ENCODE measurements at places on chromosomes 4 and X.
A peak's percentile ranks its signal among the peaks of the same experiment; 100 is the strongest.

GRCh38 chr4:138576684-138577083 lies 334.5 kb upstream of the SLC7A11 start:
- peak; percentile 75 for DNase-seq

- DNase-seq, result peak; percentile 3
Measured at GRCh38 chr4:185017964-185018772, at the start of gene HELT. TSS of gene HELT (plus strand) at chr4:185018490. CDS start at chr4:185018929, 439 bp downstream.

GRCh38 chr4:95428291-95429070 lies 120.3 kb downstream of the UNC5C start:
- DNase-seq, result no peak

- no peak for DNase-seq
Measured at GRCh38 chrX:1190596-1191145, 21.8 kb downstream of the CRLF2 start.

DNA sequence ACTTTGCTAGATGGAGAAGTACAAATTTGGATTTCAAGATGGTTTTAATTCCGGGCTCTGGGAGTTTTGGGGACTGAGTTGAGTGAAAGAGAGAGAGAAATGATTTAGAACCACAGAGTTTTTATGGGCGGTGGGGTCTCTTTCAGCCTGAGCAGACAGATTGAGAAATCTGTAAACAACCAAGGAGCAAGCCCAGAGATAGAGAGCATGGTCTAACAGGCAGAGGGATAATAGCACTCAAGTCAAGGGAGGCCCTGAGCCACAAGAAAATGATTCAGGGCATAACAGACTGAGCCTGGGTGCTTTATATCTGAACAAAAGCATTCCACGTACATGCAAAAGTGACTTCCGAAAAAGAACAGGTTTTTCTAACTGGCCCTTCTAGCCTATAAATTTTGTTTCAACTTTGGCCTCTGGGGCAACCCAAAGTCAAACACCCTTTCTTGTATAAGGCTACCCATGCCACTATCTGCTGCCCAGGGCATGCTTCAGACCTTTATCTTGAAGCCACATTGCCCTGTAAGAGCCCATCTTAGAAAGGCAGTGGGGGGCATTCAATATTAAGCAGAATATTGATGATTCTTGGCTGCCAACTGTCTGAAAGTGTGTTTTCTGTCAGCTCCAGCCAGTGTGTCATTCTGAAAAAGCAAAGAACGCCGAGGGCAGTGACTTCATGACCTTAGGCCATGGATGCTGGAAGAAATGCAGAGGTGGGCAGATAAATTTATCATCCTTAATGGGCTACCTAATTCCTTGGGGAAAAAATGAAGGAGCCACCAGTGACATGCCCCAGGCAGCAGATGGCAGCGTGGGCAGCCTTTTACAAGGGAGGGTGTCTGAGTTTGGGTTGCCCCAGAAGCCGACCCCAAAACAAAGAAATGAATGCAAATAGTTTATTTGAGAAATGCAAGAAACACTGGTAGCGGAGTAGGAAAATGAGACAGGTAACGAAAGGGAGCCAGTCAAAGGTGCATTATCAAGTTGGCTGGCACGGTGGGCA lies 637.6 kb downstream of the MID1IP1 start:
- DNase-seq, result no peak

- DNase-seq, result peak; percentile 67
Measured at GRCh38 chr4:174764105-174764729, 64.8 kb downstream of the GLRA3 start.

DNA sequence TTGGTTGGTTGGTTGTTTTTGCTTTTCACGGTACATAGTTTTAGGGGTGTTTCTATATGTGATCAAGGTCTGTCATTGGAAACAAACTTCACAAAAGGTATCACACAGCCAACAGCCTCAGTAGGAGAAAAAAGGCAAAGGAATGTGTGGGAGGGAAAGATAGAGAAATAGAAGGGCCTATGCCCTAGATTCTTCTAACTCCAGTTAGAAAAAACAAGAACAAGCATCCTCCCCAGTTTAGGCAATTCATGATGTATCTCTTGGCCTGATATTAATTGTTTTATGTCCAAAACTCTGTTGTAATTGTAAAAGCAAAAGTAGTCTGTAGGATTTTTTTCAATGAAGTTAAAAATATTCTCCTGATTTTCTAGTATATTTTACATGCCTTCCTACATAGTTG lies 192.4 kb upstream of the EDNRA start:
- no peak for DNase-seq

DNA sequence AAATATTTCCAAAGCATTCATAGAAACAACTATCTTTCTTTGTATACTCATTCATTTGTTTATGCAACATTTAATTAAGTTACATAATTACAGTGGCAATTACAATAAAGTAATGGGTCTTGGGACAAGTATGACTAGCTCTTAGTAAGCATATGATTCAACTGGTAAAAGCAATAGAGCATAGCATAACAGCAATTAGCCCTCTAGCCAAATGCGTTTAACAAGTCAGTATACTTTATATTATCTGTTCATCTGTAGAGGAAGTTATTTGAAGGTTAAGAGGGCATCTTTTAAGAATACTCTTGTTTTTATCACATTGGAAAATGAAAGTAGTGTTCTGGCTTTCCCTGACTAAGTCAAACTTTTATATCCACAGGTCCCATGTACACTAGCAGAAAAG lies 198.1 kb upstream of the UGT8 start:
- DNase-seq, result no peak

DNA sequence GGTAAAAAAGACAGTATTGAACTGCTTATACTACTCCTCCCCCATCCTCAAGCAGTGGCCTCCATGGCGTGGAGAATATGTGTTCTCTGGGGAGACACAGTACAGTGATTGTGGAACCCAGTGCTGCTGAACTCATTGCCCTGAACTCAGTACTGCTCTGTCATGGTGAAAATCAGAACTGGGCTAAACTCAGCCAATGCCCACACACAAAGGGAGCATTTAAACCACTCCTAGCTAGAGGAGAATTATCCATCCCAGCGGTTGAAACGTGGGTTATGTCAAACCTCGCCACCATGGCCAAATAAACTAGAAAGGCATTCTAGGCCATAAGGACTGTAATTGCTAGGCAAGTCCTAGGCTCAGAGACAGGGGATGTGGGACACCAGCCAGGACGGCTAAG lies 131.8 kb downstream of the SPOCK3 start:
- DNase-seq, result no peak

GRCh38 chr4:105280338-105281123 lies 133.9 kb downstream of the TET2 start:
- DNase-seq, result peak; percentile 76

DNA sequence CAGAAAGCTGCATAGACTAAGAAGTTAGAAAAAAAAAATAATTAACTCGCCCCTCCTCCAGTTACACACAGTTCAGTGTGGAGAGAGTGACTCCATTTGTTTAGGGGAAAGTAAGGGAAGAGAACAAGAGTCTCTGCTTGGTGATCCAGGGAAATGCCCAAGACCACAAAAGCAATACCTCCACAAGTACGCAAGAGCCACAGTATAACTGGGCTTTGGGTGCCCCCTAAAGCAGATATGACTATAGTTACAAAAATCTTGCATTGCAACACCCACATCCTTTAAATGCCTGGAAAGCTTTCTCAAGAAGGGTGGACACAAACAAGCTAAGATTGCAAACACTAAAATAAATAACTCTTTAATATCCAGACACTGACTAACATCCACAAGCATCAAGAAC lies 164.2 kb upstream of the NRK start:
- peak; percentile 93 for DNase-seq

GRCh38 chr4:73376976-73377375 lies 27.1 kb upstream of the ALB start:
- no peak for DNase-seq

GRCh38 chr4:5558502-5558901 lies 149.9 kb downstream of the EVC2 start:
- DNase-seq, result no peak

DNA sequence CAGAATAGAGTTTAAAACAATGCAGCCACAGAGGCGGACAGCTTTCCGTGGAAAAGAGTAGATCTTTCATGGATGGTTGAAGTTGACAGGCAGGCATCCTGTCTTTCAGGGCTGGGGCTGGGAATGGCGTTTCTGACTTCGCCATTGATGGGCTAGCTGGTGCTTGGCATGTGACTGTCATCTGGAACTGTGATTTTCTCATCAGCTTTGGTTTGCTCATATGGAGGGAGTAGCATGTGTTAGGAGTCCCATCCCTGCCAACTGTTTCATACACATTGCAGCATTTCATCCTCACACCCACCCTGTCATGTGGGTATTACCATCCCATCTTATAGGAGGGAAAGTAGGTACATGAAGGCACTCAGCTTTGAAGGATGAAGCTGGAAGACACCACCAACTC lies 49.2 kb upstream of the STX18 start:
- no peak for DNase-seq

DNA sequence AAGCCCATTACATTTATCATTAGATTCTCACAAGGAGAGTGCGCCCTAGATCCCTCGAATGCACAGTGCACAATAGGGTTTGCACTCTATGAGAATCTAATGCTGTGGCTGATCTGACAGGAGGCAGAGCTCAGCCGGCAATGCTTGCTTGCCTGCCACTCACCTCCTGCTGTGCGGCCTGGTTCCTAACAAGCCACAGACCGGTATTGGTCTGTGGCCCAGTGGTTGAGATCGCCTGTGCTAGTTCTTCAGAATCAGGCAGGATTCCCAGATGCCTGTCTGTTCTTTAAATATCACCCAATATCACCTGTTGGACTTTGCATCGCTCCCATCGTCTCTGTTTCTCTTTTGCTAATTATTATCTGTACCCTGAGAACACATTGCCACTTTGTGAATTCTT lies 14.0 kb downstream of the DSPP start:
- no peak for DNase-seq

DNA sequence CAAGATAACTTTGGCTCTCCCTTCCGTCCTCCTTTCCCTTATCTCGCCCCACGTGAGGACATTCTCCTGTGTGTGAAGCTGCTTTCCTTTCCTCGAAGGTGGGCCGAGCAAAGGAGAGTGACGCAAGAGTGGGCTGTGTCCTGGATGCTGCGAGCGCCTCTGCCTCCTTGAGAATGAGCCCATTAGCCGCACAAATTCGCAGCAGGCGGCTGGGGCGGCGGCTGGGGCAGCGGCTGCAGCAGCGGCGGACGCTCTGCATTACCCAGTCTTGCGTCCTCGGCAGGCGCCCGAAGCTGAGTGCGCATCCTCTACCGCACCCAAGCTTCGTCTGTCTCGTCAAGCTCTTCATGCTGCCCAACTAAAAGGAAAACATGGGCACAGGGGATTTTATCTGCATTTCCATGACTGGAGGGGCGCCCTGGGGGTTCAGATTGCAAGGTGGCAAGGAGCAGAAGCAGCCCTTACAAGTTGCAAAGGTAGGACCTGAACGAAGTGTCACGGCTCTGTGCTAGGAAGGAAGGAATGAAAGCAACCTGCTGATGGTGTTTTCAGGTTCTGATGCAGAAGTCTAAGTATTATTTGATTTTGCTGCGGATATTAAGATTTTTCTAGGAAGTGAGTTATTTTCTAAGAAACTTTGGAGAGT lies at the start of gene SYNPO2:
SYNPO2 (plus strand) TSS at position 189 of the 646 bp plus-strand sequence; CDS start at position 372, 183 bp downstream.
- peak; percentile 94 for DNase-seq

DNA sequence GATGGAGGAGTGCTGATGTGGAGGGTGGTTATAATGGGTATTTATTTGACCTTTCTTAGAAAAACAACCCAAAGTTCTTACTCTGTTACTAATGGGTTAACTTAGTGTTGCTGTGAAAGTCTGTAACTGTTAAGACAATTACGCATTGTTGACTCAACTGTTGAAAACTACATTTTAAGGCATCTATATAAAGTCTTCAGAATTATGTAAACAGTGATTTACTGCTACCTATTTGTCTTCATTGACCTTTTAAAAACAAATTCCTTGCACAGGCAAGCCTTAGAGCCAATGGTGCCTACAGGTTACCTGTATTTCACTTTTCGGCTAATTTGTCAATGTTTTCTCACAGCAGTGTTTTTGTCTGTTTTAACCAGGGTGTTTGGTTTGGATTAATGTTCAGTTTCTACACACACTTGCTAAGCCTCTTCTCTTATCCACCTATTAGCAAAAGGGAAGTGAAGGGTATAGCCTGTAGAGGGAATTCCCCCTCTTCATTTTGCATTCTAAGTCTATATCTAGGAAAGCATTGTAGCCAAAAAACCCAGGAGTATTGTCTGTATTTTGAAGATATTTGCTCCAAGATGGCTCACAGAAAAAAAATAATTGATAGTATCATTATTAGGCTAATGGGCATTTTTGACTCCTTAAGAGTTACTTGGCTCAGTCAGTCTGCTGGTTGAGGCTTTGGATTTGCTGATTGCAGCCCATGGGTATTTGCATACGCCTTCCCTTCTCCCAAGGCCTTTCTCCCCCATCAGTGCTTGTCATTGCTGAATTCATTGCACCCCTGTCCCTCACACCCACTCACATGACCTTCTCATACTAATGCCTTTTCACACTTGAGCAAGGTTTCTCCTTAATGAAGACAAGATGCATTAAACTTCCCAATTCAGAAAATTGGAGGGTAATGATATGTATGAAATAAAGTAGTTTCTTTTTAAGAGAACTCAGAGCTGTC lies 30.5 kb downstream of the AFF1 start:
- DNase-seq, result no peak
